ENCODE measurements at places on chromosomes 6 and 20.
A peak's percentile ranks its signal among the peaks of the same experiment; 100 is the strongest.

- no peak for DNase-seq
Measured at GRCh38 chr6:154766288-154766687, 33.1 kb downstream of the SCAF8 start.

DNA sequence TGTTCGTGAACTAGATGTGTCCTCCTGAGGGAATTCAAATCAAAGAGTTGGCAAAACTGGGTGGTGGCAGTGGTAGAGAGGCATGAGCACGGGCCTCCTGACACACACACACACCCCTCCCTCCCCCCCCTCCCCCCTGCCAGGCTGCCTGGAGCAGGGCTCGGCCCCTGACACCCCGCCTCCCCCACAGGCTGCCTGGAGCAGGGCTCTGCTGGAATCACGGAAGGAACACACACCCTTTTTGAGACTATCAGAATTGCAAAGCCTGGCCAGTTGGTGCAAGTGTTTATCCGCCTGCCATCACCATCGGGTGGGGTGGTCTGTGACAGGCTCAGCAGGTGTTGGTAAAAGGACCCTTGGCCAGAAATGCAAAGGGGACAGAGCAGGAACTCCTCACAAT lies 59.0 kb downstream of the FAM120B start:
- DNase-seq: no peak

- no peak for DNase-seq
Measured at GRCh38 chr6:163339466-163339865, 75.1 kb upstream of the QKI start.

GRCh38 chr20:37297066-37297736 lies 7.7 kb downstream of the MANBAL start:
- no peak for DNase-seq

DNA sequence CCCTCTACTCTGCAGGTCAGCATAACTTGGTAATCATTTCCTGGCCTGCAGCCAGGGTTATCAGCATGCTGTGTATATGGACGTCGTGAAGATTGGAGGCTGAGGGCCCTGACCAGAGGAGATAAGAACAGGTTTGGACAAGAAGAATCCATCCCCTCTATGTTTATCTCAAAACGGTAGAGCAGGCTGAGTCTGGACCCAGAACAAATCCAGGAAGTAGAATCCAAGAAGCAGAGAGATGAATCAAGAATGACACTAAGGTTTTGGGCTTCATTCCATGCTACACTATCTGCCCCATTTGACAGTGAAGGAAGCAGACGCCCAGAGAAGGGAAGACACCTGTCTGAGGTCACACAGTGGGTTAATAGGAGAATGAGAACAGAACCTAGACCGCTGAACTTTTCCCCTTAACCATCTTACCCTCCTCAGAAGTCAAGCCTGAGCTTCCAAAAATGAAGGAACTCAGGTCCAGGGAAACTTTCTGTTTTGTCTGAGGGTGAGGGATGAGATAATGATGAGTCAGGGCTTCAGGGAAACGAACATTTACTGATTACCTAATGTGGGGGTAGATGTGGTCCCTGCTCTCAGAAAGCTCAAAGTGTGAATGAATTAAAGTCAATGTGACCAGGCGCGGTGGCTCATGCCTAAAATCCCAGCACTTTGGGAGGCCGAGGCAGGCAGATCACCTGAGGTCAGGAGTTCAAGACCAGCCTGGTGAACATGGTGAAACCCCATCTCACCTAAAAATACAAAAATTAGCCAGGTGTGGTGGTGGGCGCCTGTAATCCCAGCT lies 9.4 kb upstream of the COMMD7 start:
- DNase-seq: no peak

- DNase-seq: no peak
Measured at GRCh38 chr6:163745536-163746400, 331.2 kb downstream of the QKI start.

DNA sequence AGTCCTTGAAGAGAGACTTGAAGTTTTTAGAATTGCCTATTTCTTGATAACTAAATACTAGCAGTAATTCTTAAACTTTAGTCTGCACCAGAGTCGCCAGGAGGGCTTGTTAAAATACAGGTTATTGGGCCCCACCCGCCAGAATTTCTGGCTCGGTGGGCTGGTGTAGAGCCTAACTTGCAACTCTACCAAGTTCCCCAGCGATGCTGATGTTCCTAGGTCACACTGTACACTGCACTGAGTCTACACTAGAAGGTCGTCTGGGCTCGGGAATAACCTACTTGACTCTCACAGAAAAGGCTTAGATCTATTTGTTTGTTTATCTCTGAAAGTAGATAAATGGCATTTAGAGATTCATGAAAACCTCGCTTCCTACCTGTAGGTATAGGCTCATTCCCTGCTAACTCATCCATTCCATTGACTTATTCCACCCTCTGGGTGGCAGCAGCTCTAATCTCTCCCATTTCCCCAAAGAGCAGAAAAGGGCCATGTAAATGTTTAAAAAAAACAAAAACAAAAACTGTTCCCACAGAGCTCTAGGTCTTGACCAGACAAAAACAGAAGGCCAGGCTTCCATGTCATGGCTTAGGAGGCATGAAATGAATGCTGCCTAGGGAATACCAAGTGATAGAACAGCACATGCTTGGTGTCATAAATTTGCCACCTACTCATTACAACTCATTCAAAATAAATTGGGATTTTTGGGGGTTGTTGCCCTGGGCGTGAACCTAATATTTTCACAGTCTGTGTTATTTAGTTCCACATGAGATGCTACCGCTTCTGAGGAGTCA lies 292.1 kb downstream of the ADGB start:
- DNase-seq: no peak

GRCh38 chr20:36827541-36828279 lies 48.2 kb upstream of the TLDC2 start:
- DNase-seq: peak; percentile 65

DNA sequence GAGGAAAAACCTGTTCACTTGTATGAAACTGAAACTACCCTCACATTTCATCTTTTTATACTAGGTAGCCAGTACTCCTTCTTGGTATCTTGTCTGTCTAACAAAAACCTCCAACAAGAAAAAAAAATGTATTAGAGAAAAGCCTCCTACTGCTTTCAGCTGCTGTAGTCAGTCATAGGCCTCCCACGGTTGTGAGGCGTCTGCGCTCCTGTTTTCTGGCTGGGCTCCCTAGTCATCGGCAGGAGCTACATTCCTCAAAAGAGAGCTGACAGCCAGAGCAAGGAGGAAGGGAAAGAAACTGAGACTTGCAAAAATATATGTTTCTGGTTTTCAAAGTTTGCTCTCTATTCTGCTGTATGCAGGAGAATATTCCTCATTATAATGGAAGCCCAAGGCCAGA lies 517.0 kb downstream of the LMBRD1 start:
- no peak for DNase-seq

- DNase-seq: no peak
Measured at GRCh38 chr6:125598422-125598821, 151.0 kb upstream of the HEY2 start.

DNA sequence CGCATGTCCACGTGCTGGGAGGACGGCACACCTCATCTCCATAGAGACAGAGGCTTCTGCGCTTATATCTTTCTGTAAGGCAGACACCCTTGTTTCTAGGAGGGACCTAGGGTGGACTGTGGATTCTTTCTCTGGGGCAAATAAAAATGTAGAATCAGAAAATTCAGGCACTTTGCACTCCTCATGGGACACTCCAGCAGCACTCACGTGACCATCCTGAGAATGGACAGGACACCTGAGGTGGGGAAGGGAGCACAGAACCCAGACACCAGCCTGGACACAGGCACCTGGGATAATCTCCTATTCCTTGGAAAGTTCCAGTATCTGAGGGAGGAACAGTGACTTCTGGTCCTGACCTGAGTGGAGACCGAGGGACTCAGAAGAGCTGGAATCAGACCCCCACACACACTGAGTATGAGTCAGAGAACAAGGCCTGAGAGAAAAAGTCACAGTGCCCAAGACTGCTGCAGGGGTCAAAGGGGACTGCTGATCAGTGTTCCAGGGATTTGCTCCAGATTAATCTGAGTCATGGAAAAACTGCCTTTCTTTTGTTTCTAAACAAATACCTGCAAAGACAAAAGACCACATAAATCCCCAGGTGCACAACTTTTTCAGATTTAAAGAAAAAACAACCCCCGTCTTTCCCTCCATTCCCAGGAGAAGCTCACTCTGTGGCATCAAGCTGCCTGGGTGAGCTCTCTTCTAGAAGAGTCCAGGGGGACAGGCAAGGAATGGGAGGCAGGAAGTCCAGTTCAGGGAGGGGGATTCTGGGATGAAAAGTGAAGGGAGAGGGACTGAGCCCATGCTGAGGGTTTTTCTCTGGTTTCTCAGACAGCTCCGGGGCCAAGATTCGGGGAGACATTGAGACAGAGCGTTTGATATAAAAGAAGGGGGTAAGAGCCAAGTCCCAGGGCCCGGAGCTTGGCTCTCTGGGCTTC lies 35.6 kb upstream of the MICB start:
- DNase-seq: no peak

- DNase-seq: peak; percentile 33
Measured at GRCh38 chr6:110233770-110234374, 53.6 kb downstream of the CDC40 start.

- DNase-seq: no peak
Measured at GRCh38 chr6:112113918-112114317, 26.5 kb downstream of the FAM229B start.

DNA sequence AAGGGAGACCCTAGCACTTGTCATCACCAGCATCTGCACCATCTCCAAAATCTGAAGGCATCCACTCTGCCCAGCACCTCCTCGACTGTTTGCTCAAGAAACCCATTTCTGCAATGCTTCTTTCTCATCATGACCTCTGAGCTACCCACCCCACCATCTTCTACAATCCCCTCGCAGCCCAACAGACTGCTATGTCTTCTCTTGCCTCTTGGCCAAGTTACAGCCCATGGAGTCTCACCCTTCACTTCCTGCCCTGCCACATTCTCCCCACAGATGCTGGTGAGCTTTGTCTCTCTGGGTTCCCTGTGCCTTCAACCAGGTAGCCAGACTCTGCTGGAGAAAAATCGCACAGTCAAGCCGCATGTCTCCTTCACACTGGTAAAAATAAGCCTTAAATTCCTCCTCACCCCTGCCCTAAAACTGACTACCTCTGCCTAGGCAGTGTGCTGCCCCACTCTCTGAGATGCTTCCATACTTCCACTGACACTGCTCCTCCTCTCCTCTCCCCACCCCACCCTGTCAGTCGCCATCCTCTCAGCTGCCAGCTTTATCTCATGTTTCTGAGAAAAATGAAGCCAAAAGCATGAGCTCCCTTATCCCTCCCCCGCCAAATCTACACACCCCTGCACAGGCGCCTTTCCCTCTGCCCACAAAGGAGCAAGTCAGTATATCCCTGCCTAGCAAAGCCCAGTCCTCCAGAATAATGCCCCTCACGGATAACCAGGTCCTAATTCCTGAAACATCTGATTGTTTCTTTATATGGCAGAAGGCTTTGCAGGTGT lies 2.3 kb upstream of the TXNDC5 start:
- DNase-seq: no peak

DNA sequence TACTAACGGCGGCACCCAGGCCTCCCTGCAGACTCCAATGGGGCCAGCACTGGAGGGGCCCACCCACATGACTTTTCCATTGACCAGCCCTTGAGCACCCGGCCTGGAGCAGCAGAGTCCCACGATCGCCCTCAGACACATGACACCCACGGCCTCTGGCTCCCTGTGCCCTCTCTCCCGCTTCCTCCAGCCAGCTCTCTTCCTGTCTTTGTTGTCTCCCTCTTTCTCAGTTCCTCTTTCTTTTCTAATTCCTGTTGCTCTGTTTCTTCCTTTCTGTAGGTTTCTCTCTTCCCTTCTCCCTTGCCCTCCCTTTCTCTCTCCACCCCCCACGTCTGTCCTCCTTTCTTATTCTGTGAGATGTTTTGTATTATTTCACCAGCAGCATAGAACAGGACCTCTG lies 26.1 kb upstream of the FANCE start:
- no peak for DNase-seq

DNA sequence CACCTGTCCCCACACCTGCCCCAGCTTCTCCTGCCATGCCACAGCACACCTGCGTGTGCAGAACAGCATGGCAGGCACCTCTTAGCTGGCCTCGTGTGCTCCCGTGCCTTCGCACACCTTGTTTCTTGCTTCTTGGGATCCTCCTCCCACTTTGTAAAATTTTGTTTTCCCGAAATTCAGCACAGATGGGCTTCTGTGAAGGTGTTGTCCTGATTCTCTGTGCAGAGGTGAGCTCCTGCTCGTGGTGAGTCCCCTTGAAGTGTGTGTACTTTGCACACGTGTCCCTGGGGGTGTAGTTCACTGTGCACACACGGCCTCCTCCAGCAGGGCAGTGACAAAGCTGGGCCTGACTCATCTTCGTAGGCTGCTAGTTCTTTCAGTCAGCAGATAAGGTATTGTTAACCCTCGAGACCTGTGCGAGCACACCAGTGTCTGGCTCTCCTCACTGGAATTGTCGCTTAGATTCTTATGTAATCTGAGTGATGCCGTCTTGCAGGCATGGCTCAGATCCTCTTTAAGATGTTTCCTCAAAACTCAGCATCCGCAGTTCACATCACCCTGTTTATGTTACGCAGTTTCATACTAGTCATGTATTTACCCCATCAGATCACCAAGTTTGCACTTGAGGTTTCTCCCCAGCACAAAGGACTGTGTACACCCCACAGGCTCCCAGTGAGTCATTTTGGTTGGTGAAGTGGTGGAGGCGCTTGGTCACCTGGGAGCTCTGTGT lies 77.7 kb downstream of the CDYL start:
- no peak for DNase-seq

DNA sequence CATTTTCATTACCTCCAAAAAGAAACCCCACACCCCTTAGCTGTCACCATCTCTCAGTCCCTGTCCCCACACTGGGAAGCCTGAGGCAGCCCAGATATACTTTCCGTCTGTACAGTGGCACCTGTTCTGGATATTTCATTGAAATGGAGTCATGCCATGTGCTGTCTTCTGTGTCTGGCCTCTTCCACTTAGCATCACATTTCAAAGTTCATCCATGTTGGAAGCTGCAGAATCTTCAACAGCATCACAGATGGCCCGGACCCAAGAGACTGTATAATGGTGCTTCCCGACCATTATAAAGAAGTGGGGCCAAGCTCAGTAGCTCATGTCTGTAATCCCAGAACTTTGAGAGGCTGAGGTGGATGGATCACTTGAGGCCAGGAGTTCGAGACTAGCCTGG lies 58.4 kb downstream of the DLGAP4 start:
- no peak for DNase-seq

DNA sequence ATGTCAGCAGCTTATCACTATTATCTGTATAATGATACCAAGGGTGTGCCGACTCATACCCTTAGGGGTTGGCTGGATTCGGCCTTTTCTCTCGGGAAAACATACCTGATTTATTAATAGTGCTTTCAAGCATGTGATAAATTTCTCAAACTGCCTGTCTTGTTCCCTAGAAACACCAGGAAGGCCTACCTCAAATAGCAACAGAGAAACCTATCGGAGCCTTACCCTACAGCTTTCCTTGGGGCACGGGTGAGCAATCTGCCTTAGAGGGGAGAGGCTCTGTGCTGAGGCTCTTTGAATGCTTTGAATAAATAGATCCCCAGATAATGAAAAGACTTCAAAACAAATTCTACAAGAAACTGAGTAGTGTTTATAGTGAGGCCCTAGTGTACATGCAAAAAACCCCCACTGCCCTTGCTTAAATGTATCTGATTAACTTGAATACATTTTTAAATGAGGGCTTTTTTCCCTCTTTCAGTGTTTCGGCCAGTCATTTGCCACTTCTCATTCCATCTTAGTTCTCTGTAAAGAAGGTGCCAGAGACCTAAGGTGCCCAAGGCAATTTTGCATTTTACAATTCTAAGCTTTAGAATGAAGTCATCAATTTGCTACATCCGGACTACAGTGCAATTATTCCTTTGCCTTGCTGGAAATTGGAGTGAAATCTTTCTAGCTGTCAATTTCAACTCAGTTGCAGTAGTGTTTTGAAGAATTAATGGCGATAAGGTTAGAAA lies 320.1 kb downstream of the ESR1 start:
- DNase-seq: no peak
